ENCODE measurements at places on chromosomes 2 and 18.

DNA sequence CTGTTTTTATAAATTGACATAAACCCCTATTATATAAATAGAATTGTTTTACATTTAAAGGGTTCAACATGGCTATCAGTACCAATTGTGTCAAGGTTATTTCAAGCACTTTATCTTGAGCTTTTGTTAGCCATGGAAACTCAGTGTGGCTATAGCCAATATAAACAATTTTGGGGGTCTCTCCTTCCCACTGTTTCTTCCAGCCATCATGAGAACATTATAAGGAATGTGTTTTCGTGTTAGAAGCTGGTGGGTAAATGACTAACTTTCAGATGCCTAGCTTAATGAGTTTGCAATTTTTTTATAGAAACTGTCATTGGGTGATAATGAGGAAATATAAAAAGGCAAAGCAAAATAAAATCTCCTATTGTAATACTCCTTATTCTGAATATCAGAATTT lies 153.5 kb upstream of the FOSL2 start:
- no peak for DNase-seq

GRCh38 chr18:72197591-72197990 lies 346.6 kb downstream of the CBLN2 start:
- no peak for DNase-seq

GRCh38 chr2:60321816-60322215 lies 231.6 kb downstream of the BCL11A start:
- no peak for DNase-seq

- DNase-seq: no peak
Measured at GRCh38 chr2:69382547-69382946, 4.5 kb downstream of the GFPT1 start.

DNA sequence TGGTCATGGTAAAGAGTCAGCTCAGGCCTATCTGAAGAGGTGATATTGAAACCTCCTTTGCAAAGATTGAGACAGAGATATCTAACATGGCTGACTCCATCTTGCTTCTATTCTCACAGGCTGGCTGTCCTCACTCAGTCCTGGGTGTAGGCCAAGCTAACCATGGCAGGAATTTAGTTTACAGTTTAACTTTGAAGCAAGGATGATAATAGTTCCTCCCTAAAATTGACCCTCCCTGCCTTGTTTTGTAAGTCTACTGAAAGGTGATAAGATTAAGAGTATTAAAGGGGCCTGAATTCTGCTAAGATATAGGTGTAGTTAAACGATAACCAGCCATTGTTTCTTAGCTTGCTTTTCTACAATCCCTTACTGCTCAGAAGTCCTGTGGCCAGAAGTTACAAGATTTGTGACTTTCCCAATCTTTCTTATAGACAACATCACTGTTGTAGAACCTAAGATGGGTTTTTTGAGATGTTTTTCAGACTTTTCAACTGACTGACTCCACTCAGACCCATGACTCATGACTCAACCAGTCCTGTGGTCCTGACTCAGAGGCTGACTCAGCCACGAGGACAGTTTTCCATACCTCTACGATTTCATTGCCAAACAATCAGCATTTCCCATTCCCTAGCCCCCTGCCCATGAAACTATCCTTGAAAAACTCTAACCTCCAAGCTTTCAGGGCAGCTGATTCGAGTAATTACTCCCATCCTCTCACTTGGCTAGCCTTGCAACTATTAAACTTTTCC lies 195.7 kb upstream of the SESTD1 start:
- no peak for DNase-seq

GRCh38 chr2:4898706-4899105 lies 793.5 kb upstream of the SOX11 start:
- DNase-seq: no peak

DNA sequence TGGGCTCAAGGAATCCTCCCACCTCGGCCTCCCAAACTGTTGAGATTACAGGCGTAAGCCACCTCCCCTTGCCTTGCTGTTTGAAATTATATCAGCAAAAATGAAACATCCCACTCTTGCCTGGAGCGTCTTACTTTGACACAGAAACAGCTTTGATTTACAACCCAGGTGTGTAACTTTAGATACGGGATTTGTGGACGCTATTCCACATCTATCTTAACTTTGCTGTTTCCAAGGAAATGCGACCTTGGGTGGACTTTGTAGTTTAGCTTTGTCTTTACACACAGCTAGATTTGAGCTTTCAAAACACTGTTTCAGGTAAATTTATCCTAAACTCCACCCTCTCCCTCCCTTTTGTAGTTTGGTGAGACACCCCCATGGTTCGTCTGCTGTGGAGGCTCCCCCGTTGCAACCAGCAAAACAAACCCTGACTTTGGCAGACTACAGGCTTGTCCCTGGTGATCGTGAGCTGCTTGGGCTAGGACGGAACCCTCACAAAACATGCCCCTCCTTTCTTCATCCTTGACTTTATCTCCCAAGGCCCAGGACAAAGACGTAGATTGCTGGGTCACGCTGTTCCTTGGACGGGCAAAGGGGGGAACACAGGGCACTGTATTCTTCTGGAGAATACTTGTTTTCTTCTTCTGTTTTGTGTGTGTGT lies 5.5 kb upstream of the MSH6 start:
- DNase-seq: no peak

DNA sequence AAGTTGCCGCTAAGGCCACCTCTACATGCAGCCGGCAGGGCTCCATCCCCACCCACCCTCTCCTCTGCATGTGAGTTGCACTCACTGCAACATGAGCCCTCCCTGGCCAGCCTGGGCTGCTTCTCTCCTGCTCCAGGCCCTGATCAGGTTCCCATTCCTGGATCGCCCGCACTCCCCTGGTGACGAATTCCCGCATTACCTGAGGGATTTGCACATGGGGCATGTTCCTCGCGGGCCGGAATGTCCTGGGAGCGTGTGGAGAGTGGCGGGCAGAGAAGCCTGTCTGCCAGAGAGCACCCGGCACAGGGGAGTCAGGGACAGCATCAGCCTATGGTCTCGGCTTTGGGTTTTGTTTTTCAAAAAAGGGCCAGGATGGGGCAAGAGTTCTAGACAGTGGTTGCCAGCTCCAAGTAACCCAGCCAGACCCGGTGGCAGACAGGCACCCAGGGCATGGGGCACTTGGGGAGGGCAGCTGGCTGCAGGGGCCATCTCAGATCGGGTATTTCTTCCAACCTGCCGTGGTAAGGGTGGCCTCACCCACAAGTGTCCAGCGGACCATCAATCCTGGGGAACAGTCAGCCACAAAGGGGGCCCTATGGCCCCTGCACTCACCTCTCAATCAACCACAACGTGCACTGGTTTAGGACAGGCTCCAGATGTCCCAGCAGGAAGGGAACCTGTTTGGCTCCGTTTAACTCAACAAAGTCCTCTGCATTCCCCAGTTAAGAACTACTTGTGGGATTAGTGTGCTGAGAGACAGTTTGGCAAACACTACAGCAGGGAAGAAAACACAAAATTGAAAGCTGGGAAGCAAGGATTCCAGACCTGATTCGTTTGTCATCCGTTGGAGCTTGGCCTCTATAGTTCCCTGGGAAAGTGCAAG lies 187.7 kb downstream of the SMAD7 start:
- DNase-seq: no peak

DNA sequence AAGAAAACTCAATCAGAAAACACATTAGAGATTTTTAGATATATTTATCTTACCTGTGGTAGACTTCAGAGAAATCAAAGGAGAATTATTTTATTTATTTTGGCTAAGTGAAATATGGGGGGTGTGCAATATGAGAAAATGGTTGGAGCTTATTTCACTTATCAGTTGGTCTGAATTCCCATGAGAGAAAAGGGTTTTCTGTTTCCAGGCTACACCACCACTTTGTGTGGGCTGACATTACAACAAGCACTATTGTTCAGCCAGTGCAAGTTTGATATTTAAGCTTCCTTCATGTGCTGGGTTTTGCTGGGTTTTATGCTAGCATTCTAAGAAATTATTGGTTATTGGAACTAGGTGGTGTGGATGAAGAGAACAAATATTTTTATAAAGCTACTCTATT lies 33.5 kb downstream of the RMND5A start:
- DNase-seq: no peak

DNA sequence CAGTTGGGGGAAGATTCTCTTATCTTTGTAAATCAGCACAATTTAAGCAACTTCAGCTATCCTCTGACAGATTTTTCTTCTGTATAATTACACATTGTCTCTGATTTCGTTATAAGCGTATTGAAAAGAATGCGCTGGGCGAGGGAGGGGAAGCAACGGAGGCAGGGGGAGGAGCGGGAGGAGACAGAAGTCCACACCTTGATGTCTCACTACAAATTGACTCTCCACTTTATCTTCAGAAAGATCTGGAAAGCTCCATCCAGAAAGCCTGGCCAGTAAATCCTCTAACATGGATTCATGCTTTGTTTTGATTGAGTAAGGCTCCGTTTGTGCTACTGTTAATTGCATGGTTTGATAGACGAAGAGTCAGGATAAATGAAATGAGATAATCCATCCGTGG lies 76.6 kb downstream of the SMIM21 start:
- DNase-seq: no peak

DNA sequence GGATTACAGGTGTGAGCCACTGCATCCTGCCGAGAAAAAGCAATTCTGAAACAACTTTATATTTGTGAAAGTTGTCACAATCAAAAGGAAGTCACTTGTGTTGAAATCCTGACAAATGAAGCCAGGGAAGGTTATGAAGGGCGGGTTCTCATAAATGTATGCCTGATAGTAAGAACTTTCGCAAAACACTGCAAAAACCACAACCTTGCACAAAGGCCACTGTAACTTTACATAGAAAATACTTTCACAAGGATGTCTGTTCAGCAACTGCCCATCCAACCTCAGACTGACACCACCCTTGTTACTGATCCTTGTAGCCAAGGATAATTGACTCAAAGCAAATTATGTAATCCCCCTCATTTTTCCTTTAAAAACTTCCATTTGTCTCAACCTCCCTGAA lies 90.6 kb downstream of the SLC4A3 start:
- no peak for DNase-seq

DNA sequence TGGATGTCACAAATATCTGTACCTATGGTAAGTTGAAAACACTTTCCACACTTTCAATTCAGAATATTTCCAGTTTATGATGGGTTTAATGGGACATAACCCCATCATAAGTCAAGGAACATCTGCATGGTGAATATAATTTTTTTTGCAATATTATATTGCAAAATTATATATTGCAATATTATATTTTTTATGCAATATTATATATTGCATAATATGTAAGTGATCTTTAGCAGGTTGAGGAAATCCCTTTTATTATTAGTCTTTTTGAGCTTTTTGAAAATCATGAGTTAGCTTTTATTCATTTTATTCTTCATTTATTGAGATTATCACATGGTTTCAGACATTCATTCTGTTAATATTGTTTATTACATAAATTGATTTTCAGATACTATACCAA lies 342.2 kb upstream of the GALNT5 start:
- no peak for DNase-seq

DNA sequence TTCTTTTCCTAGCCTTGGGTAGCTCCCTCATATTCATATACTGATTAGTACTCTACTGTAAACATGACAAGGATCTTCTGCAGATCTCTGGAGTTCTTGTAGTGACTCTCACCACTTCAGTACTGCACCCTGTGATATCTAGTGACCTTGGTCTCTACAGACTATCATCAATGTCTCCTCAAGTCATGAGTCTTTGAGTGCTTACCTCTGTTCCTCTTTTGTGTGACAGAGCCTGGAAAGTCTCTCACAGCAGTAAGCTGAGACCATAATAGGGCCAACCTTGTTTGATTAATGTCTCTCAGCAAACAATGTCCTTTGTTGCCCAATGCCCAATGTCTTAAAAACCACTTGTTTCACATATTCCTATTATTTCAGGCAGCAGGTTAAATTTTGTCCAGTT lies 34.2 kb upstream of the BAZ2B start:
- DNase-seq: no peak

DNA sequence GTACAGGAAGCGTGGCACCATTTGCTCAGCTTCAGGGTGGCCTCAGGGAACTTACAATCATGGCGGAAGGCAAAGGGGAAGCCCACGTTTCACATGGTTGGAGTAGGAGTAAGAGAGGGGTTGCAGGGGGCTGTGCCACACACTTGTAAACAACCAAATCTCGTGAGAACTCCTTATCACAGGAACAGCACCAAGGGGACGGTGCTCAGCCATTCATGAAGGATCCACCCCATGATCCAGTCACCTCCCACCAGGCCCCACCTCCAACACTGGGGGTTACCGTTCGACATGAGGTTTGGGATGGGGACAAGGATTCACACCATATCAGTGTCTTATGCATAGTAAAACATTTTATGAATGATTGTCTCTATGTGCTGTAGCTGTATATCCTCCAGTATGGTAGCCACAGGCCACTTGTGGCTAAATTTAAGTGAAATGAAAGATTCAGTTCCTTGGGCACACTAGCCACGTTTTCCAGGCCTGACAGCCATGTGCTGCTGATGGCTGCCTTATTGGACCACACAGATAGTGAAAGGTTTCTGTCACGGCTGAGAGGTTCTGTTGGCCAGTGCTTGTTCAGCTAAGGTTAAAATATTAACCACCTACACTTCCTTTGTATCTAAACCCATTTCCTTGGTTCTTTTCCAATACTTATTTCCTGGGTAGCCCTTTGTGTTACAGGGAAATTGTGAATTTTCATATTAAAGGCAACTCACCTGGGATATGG lies 77.3 kb downstream of the AGAP1 start:
- DNase-seq: no peak

DNA sequence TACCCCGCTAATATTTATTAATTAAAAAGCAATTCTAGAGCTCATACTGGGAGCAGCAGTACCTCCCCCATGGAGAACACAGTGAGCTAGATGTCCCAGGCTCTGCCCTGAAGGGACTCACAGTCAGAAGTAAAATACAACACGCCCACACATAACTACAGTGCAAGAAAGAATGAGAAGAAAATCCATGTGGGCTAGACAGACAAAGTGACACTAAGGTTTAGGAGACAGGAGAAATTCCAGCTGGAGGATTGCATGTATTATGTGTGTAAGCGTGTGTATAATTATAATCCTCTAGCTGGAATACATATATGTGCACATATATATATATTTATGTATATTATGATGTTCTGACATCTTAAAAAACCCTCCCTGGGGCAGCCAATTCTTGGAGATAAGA lies 15.7 kb downstream of the SOWAHC start:
- DNase-seq: no peak

- DNase-seq: no peak
Measured at GRCh38 chr2:156332284-156332533, 312 bp downstream of the NR4A2 start.

GRCh38 chr2:159613651-159614285 lies 2.6 kb downstream of the BAZ2B start:
- DNase-seq: no peak

All from SK-N-DZ (cell line).